ENCODE measurements at places on chromosomes 1 and 21.

GRCh38 chr1:177784936-177785335 is 184.9 kb downstream of the SEC16B start:
- no peak for DNase-seq

- DNase-seq = no peak
Measured at GRCh38 chr1:81157686-81158085, 643.0 kb upstream of the ADGRL2 start.

GRCh38 chr1:51926171-51926812 is 47.8 kb upstream of the NRDC start:
- DNase-seq = no peak

- DNase-seq = no peak
Measured at GRCh38 chr1:99758073-99758511, 8.3 kb downstream of the FRRS1 start.

DNA sequence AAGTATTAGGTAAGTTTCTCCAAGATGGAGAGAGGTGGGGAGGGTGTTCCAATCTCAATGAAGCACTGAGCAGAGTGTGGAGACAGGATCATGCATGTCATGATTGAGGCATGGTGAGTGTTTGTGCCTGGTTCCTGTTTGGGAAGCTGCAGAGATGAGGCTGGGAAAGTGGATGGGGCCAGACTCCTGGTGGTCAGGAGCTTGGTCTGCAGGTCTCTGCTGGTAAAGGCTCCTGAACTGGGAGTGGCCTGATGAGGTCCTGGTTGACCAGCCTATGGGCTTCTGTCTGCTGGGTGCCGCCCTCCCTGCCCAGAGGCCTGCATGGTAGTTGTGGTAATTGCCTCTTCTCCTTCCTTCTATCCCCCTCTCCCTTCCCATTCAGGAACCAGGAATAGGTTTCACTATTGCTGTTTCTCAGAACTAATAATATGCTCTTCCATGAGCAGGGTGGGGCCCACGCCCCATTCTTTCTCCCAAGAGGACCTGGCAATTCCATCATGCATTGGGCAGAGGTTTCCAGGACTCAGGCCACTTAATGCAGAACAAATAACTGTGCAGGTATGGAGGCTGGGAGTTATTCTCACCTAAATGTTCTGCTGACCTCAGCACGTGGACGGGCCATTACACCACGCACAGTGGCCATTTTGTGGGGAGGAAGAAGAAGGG is 24.5 kb downstream of the PROK1 start:
- no peak for DNase-seq

Measured in stimulated activated CD8-positive, alpha-beta memory T cell treated with anti-CD3 and anti-CD28 coated beads, Interleukin-7, amount 100 ng/mL, for 48 hours (primary cell).